ENCODE measurements at places on chromosomes 7 and 10.

DNA sequence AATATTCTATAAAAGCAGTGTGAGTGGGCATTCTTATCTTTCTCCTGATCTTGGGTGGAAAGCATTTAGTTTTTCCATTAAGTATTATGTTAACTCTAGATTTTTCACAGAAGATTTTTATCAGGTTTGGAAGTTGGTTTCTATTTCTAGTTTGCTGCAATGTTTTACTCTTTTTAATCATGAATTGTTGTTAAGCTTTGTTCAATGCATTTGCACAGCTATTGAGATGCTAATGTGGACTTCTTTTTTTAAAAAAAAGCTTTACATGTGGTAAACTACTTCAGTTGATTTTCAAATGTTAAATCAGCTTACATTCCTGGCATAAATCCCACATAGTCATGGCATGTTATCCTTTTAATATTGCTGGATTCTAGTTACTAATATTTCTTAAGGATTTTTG, 363.6 kb upstream of the NRP1 start:
- DNase-seq = no peak

DNA sequence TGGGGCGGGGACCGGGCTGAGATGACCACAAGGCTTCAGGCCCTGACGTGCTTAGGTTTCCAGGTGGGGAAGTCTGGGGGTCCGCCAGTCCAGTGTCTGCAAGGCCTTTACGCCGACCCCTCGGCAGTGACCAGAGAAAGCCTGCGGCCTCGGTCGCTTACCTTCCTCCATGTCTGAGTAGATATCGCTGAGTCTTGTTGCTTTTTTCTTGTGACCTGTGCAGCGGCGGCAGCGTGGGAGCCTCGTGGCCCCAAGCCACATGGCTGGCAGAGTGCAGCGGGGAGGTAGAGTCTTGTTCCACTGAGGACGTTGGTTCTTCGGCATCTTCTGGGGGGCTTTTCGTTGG, 329 bp downstream of the NOLC1 start:
- no peak for DNase-seq

DNA sequence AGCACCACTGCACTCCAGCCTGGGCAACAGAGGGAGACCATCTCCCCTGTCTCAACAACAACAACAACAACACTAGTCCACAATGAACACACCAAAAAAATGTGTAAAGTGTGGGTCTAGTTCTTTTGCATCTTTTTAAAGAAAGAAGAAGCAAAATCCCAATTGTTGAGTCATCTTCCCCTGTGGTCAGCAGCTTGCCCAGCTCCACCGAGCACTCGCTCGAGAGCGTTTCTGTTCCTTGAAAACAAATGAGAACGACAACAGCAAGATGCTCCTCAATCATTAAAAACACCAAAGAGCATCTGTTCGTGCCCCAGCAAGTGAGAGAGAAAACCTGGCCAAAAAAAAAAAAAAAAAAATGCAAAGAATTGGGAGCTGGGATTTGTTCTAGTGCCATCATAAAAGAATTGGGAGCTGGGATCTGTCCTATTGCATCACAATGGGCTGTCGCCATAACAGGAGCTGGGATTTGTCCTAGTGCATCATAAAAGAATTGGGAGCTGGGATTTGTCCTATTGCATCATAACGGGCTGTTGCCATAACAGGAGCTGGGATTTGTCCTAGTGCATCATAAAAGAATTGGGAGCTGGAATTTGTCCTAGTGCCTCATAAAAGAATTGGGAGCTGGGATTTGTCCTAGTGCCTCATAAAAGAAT, 118.1 kb downstream of the PTPRN2 start:
- no peak for DNase-seq

DNA sequence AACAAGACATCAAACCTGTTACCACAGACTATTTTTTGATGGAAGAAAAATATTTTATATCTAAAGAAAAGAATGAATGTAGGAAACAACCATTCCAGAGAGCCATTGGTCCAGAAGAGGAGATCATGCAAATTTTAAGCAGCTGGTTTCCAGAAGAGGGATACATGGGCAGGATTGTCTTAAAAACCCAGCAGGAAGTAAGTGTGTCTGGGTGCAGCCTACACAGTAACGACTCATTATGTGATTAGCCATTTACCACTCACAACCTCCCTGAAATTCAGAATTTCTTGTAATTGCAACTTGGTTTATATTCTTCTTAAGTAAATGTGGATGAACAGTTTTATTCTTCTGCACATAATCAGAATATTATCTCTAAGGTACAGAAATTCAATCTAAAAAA, 46.2 kb downstream of the NOC3L start:
- DNase-seq = no peak

DNA sequence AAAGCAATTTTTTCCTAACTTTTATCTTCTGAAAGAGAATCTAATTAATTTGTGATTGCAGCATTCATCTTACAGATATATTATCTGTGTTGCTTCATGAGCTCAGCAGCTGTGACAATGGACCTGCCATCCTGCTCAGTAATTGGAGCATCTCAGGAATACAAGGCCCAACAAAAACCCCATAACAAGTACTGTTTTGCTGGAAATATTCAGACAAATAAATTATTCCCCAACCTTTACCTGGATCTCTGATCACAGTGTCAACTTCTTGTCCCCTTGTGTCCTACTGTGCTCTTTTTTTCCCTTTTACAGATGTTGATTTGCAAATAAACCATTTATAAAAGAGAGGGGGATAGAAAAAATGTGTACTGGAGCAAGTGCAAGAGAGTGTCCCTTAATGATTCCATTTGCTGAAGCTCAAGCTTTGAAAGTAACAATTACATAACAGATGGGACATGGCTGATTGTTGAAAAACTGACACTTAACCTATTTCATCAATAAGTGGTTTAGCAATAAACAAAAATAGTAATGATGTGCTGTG, 1063.4 kb upstream of the GHITM start:
- DNase-seq = no peak

- DNase-seq = no peak
These were observed 24.6 kb downstream of the TBXAS1 start for GRCh38 chr7:139853506-139854123.

DNA sequence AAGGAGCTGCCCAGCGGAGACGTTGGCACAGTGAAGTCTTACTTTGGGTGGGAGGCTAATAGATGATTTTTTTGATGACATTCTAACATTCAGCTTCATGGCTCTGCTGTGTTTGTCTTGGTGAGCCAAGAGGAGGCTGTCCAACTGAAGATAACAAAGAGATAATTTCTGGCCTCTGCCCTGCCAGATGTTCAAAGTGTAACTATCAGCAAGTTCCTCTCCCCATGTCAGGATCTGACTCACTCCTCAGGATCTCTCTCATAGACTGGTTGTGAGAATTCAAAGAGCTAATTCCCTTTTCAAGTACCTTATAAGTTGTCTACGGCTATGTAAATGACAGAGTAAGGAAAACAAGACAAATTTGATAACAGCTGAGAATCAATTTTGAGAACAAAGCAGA, 1340.9 kb downstream of the XPNPEP1 start:
- DNase-seq = no peak

DNA sequence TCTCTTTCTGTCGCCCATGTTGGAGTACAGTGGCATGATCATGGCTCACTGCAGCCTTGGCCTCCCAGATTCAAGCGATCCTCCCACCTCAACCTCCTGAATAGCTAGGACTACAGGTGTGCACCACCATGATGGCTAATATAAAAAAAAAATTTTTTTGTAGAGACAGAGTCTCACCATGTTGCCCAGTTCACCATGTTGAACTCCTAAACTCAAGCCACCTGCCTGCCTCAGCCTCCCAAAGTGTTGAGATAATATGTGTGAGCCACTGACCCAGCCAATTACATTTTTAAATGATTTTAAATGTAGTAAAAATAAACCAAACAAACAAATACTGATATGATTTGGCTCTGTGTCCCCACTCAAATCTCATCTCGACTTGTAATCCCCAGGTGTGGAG, 101.7 kb upstream of the LEP start:
- DNase-seq = no peak

GRCh38 chr10:86971232-86971991, 3.1 kb downstream of the ADIRF start:
- DNase-seq = peak; percentile 94

DNA sequence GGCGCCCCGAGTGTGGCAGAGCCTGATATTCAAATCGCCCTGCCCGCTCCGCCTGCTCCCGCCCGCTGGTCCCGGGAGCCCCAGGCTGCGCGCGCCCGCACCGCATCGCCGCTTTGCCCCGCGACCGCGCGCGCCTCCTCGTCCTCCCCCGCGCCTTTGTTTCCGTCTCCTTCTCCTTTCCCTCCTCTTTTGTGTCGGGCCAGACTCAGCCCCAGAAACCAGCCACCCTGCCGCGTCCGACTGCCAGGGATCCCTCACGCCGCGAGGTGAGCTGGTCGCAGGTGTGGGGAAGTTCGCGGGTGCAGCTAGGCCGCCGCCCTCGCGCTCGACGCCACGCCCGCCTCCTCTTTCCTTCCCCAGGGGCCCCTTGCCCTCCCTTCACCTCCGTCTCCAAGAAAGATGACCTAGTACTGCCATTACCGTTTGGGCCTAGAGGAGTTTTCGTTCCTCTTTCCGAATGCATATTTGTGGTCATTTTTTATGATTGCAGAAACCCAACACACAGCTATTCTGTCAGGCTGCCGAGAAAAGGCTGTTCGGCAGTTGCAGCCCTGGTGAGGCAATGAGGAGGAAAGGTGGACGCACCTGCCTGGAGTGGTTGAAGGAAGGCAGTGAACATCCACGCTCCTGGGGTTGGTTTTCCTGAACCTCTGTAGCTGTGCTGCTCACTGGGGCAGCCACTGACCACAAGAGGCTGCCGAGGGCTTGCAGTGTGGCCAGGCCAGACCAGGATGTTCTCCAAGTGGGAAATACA, 107.3 kb downstream of the SNX10 start:
- no peak for DNase-seq

GRCh38 chr10:76643511-76643911, 994.1 kb downstream of the KCNMA1 start:
- no peak for DNase-seq

- no peak for DNase-seq
These were observed 384.7 kb upstream of the FZD8 start for GRCh38 chr10:36026656-36027390.

GRCh38 chr10:124152139-124153022, 59.0 kb upstream of the CHST15 start:
- DNase-seq = no peak

GRCh38 chr10:53447576-53447975, 675.0 kb upstream of the MBL2 start:
- no peak for DNase-seq

GRCh38 chr10:91344117-91344856, 65.9 kb upstream of the HECTD2 start:
- no peak for DNase-seq

DNA sequence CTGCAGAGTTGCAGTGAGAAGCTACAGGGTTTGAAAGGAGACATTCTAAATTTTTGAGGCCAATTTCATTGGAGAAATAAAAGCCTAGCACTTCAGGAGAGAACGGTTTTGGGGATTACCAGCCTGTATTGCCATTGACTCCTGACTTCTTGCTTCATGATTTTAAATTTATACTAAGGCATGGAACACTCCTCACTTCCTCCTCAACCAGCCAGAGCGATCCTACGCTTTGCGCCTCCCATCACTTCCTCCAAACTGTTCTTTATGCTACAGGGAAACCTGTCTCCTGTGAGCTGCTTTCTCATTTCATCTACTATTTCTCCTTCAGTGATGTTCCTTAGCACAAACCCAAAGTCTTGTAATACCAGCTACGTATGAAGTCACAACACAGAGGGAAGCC, 495.1 kb downstream of the SUGCT start:
- DNase-seq = no peak

- DNase-seq = no peak
These were observed 2.1 kb downstream of the PAXIP1 start for GRCh38 chr7:155000795-155001194.

DNA sequence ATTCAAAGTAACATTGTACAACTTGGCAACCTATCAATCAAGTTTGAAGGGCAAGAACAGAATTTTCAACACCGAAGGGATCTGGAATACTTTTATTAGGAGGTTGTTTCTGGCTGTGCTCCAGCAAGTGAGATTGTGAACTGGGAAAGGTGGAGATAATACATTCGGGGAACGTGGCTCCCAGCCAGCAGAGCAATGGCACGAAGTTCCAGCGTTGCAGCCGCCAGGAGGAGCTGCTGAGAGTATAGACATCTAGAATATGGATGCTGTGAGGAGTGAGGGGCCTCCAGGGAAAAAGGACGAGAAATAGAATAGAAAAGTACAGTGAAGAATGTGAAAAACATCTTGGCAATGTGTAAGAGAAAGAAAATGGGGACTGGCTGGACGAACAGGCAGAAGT, 69.5 kb downstream of the TCERG1L start:
- no peak for DNase-seq

GRCh38 chr10:43198682-43199005, 60.4 kb downstream of the CSGALNACT2 start:
- no peak for DNase-seq

DNA sequence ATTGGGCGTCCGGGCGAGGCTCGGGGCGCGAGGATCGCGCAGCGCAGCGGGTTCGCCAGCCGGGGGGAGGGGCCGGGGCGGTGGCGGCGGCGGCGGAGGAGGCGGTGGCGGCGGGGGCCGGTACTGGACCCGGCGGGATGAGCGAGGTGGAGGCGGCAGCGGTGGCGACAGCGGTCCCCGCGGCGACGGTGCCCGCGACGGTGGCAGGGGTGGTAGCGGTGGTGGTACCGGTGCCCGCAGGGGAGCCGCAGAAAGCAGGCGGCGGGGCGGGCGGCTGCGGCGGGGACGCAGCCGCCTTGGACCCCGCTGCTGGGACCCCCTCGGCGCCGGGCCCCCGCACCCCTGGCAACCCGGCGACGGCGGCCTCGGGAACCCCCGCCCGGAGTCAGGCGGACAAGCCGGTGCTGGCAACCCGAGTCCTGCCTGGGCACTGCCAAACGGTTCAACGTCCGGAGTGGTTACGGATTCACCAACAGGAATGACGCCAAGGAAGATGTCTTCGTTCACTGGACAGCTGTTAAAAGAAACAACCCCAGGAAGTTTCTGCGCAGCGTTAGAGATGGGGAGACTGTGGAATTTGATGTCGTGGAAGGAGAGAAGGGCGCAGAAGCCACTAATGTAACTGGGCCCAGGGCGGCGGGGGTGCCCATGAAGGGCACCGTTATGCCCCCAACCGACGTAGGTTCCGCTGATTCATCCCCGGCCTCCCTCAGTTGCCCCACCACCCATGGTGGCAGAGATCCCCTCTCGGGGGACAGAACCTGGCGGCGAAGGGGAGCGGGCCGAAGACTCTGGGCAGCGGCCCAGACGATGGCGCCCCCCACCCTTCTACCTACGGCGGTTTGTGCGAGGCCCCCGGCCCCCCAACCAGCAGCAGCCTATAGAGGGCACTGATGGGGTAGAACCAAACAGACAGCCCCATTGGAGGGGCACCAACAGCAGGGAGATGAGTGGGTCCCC, 100.3 kb upstream of the CPXM2 start:
- DNase-seq = no peak

DNA sequence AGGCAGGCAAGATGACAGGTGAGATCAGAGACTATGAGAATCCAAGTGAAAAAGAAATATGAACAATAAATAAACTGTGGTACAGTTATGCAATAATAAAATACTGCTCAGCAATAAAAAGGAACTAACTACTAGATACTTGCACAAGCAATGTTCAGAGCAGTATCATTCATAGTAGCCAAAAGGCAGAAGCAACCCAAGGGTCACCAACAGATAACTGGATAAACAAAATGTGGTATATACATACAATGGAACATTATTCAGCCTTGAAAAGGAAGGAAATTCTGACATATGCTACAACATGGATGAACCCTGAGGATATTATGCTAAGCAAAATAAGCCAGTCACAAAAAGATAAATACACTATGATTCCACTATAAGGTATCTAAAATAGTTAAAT, 76.9 kb upstream of the KCNIP2 start:
- no peak for DNase-seq
